ENCODE measurements at places on chromosomes 4 and X.

DNA sequence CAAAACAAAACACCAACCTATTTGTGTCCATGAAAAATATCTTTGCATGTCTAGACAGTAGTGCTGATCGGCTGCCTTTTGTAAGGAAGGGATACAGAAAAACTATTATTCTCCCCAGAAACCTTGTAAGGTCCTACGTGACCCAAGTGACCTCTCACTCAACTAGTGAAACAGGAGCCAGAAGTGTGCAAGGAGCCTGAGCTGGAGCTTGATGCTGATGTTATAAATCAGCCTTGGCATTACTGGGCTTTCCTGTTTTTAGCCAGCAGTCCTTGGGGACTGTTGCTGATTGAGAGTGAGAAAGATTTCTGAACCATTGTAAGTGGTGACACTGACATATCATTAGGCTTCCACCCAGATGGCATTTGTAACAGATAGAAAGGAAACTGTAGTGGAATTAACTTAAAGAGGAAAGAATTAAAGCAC lies 100.8 kb upstream of the LIMCH1 start:
- DNase-seq = peak; percentile 67

GRCh38 chr4:173288296-173288695 lies 45.9 kb downstream of the HMGB2 start:
- DNase-seq = no peak

- DNase-seq = no peak
These were observed 388.0 kb downstream of the CCSER1 start for GRCh38 chr4:90515191-90515590.

GRCh38 chrX:107197319-107197718 lies 8.9 kb downstream of the NUP62CL start:
- DNase-seq = no peak

DNA sequence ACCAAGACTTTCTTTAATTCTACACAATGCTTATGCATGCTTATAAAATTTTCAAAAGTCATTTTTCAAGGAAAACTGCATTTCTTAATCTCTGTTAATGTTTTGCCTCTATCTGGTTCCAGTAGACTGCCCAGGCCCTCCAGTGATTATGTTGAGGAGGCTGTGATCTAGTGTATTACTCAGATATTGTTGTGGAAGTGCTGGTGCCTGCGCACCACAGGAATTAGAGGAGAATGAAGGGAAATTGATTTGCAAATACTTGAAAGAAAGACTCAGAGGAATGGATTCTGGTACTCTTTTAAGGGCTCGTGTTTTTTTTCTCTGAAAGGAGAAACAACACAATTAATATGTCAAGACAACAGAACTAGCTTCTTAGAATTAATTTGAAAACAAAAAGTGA lies 1015.1 kb downstream of the RPA4 start:
- no peak for DNase-seq

- DNase-seq = no peak
These were observed 370.2 kb downstream of the GRIA2 start for GRCh38 chr4:157590679-157591078.

DNA sequence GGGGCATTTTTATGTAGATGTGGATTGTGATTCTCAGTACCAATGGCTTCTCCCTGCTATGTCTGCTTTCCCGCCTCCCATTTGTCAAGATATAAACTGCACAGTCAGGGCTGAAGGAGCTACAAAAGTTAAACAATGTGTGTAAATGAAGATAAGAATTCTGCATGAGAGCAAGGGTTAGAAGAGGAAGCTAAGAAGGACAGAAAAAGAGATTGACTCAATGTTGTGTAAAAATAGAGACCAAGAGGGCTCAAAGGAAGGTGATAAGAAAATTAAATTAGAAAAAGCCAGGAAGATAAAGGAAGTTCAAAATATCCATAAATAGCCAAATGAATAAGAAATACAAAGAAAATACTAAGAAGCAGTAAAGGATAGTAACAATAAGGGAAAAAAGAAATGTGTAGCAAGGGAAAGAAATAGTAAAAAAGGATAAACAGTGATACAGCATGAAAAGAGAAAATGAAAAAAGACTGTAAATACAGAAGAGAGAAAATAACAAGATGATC lies 82.5 kb downstream of the AMELX start:
- DNase-seq = no peak

- DNase-seq = no peak
These were observed 78.0 kb upstream of the ADAD1 start for GRCh38 chr4:122300776-122301175.

DNA sequence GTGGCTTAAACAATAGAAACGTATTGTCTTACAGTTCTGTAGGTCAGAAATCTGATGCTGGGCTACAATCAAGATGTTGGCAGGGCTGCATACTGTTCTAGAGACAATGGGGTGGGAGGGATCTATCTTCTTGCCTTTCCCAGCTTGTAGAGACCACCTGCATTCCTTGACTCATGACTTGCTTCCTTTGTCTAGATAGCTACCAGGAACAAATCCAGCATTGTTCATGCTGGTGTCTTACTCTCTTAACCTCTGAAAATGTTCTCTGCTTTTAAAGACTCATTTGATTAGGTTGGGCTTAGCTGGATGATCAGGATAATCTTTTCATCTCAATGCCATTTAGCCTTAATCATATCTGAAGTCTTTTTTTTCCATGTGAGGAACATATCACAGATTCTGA lies 169.0 kb downstream of the ZNF330 start:
- DNase-seq = no peak

GRCh38 chr4:78145622-78146021 lies 88.5 kb downstream of the FRAS1 start:
- DNase-seq = no peak

DNA sequence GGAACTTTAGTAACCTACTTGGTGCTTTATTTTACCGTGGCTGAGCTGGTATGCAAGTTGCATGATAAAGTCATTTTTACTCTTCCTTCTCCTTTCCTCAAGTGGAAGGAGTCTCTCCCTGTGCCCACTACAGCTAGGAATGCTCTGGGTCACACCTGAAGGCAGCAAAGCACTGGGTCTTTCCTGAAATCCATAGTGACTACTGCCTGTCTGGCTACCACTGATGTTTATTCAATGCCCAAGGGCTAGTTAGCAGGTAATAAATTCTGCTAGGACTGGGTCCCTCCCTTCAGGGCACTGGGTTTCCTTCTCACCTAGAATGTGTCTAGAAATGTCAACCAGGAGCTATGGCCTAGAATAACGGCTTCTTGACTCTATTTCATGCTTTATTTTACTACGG lies 1081.4 kb downstream of the FAT4 start:
- no peak for DNase-seq

GRCh38 chr4:125315576-125316400 lies 1.0 kb downstream of the FAT4 start:
- DNase-seq = peak; percentile 77

DNA sequence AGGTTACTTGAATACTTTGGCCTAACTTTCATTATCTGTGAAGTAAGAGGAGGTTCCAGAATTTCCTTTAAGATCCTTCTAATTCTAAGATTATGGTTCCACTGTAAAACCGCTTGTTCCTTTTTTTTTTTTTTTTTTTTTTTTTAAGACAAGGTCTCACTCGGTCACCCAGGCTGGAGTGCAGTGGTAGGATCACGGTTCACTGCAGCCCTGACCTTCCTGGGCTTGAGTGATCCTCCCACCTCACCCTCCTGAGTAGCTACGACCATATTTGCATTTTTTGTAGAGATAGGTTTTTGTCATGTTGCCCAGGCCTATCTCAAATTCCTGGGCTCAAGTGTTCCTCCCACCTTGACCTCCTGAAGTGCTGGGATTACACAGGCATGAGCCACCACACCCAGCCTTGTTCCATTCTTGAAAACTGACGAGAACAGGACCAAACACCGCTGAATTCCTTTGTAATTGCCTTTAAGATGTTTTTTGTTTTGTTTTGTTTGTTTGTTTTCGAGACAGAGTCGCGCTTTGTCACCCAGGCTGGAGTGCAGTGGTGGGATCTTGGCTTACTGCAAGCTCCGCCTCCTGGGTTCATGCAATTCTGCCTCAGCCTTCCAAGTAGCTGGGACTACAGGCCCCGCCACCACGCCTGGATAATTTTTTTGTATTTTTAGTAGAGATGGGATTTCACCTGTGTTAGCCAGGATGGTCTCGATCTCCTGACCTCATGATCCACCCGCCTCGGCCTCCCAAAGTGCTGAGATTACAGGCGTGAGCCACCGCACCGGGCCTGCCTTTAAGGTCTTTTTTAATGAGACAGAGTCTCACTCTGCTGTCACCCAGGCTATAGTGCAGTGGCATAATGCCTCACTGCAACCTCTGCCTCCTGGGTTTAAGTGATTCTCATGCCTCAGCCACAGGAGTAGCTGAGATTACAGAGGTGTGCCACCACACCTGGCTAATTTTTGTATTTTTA lies 6.8 kb downstream of the PDS5A start:
- DNase-seq = no peak

DNA sequence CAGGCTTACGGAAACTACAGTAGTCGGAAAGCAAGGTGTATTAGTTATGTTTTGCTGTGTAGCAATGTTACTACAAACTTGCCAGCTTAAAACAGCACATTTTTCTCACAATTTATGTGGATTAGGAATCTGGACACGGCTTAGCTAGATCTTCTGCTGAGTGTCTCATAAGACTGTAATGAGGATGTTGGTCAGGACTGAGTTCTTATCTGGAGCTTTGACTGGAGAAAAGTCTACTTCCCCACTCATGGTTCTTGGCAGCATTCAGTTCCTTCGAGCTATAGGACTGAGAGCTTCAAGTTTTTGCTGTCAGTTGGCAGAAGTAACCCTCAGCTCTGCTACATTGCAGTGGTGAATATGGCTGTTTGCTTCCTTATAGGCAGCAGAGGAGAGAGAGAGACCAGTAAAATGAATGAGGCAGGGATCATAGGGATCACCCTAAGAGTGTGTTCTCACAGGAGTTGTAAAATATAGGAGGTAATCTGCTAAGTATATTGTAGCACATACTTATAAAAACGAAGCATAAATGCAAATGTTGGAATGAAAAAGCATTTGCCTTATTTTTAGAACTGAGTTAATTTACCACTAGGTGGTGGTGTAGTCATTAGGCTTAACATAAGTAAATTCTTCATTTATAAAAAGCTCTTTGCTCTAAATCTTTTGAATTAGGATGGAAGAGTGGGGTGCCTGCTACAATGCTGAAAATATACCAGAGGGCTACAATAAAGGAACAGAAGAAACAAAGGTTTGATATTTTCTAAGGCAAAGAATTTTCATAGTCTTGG lies 38.6 kb downstream of the ALG13 start:
- DNase-seq = peak; percentile 16

DNA sequence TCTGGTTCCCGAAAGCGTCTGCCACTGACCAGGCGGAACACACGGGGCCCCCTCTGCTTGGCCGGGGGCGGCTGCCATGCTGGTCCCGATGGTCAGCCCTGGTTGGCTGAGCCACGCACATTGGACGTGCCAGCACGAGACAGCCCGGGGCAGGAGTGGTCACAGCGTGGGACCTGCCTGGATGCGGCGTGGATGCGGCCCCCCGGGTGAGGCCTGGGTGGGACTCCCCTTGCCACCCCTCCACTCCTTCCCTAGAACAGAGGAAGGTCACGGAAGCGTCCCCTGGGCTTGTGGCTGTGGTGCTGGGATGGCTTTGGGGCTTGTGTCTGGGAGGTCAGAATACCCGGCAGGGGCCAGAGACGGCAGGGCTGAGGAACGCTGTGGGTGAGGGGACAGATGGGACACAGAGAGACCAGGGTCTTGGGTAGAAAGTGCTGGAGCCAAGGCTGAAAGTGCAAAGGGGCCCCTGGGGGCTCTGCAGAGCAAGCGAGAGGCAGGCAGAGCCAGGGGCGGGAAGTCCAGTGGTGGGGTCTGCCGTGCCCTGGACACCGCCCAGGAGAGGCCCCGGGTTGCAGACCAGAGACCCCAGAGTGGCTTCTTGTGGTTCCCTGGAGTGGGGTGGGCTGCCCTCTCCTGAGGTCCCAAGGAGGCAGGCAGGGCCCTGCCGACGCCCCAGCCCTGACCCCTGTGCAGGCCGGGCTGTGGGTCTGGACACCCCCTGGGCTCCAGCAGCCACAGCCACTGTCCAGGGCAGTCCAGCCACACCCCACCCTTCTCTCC lies 8.6 kb upstream of the CPLX1 start:
- no peak for DNase-seq

DNA sequence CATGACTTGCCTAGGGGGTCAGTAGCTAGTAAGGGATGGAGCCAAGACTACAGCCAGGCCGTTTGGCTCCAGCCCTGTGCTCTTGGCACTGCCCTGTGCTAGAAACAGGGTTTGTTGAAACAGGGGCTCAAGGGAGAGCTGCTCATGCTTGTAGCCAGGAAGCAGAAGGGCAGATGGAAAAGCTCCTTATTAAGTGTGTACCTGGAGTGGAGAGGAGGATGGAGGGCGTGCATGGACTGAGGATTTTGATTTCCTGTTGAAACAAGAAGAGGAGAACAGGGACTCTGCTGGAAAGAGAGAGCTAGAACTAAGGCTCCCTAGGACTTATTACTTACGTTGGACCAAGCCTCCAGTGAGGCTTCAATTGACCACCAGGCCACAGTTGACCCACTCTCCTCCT lies 363.0 kb downstream of the MID1IP1 start:
- no peak for DNase-seq

DNA sequence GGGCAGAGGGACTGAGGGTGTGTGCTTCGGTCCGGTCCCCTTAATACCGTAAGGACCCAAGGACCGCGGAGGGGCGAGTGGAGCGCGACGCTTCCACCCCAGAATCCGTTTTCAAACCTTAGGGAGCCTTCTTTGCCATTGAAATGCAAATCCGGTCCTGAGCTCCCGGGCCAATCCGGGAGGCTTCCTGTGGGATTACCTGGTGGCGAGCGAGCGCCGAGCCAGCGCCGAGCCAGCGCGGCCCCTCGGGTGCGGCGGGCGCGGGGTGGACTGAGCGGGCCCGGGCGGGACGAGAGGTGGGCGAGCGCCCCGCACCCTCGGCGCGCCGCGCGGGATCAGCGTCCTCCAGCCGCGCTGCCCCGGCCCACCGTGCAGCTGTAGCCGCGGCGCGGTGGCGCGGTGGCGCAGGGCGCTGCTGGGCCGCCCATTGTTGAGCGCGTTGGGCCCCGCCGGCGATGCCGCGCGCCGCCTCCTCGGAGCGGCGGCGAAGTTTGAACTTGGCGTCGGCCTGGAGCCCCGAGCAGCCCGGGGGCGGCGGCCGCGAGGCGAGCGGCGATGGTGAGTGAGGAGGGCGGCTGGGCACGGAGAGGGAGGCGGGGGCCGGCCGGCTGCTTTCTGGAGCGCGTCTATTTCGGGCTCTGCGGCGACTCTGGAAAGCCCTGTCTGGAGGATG lies 208.7 kb downstream of the SOWAHB start:
- peak; percentile 33 for DNase-seq

- no peak for DNase-seq
These were observed 14.0 kb upstream of the KIAA0232 start for GRCh38 chr4:6768539-6768905.

DNA sequence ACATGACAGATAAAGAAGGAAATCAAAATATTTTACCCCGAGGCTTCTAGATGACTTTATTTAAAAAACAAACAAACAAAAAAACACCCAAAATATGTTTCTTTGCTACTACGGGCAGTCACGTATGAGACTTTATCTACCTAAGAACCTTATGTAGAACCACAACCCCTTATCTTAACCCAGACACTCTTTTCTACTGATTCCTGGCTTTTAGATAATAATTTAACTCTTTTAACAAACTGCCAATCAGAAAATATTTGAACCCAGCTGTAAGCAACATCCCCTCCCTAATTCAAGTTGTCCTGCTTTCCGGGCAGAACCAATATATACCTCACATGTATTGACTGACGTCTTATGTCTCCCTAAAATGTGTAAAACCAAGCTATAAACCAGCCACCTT lies 15.4 kb downstream of the ELOVL6 start:
- DNase-seq = no peak
